CD4-positive, alpha-beta T cell (primary cell): ENCODE measurements at places on chromosomes 2 and 18. TPM values are rescaled to one million over a fixed set of nuclear protein-coding genes. Genes with fewer than 3 reads are reported as not detected.

Gene ACMSD
- total RNA-seq, result not detected

Gene ACTG2
- total RNA-seq, result not detected

Gene PLEK
- total RNA-seq, result 6.3 TPM

Gene TRABD2A
- total RNA-seq, result 166 TPM

Gene SLC9A4
- not detected for total RNA-seq

Gene FOXI3
- total RNA-seq, result not detected

Gene PRSS56
- not detected for total RNA-seq

Gene COBLL1
- 0.53 TPM for total RNA-seq

Gene KDM3A
- 207 TPM for total RNA-seq

- DNase-seq, result no peak
Observed at GRCh38 chr2:223075301-223076270, 23.6 kb downstream of the KCNE4 start.

- DNase-seq, result peak; percentile 56
Observed at GRCh38 chr2:57908736-57909161, 137.9 kb upstream of the VRK2 start.

DNA sequence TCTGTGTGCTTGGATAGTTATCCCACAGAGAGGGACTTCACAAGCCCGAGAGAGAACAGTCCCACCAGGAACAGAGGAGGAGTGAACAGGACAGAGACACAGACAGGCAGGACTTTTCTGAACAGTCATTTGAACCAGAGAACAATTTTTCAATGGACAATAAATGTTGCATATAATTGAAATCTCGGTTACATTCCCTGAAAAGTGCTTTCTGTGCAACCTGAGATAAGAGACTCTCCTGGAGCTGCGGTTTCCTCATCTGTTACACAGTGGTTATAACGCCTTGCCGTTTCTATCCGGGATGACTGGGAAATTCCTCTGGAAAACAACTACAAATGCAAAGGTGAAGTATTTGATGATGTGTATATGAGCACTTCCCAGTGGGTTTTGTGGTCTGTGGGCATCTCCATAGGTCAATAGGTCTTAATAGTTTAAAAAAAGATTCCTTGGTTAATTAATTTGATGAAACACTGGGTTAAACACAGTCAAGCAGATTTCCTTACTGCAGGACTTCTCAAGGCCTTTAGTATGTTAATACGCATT lies 87.2 kb upstream of the HPCAL1 start:
- DNase-seq, result no peak

DNA sequence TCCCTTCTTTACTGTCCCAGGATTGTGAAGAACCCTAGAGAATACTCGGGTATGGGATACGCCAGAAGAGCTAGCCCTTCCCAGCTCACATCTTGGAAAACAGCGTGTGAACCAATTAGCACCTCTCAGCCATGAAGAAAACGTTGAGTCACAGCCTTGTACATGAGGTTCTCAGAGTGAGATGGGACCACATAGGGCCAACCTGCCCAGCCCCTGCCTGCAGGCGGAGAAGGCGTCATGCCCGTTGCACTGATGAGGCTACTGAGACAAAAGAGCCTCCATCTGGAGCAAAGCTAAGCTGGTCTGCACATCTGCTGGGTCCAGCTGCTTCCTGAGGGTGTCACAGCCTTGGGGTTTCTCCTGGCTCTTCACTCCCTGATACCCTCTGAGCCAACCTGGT lies 92.2 kb downstream of the LBH start:
- DNase-seq, result no peak

DNA sequence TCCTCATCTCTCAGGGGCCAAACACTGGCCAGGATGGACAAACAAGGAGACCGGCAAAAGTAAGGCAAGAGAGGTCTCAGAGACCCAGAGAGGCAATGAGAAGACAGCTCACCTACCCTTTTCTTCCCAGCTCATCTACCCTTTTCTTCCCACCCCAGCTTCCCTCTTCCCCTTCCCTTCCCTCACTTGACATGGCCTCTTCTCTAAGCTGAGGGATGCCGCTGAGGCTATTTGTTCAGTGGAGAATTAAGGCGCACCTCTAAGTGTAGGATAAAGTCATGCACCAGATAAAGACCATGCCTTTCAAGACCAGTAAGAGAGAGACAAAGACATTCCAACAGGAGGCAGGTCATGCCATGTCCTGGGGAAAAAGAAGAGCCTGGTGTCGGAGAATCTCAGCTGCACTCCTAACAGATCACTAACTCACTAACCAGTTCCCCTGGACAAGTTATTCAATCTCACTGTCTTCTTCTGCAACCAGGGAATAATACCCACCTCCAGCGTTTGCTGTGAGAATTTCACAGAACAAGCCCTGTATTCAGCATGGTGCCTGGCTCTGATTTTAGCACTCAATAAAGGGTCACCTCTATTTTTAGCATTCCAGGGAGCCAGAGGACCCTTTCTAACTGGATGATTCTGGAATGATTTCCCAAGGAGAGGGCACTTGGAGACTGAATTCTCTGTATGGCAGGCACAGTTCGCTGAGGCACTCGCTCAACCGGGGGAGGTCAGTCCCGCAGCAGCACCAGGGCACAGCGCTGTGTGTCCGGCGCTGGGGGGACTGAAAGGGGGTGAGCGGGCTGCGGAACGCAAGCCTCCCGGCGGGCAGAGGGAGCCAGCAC lies 3.0 kb upstream of the FOSL2 start:
- no peak for DNase-seq

DNA sequence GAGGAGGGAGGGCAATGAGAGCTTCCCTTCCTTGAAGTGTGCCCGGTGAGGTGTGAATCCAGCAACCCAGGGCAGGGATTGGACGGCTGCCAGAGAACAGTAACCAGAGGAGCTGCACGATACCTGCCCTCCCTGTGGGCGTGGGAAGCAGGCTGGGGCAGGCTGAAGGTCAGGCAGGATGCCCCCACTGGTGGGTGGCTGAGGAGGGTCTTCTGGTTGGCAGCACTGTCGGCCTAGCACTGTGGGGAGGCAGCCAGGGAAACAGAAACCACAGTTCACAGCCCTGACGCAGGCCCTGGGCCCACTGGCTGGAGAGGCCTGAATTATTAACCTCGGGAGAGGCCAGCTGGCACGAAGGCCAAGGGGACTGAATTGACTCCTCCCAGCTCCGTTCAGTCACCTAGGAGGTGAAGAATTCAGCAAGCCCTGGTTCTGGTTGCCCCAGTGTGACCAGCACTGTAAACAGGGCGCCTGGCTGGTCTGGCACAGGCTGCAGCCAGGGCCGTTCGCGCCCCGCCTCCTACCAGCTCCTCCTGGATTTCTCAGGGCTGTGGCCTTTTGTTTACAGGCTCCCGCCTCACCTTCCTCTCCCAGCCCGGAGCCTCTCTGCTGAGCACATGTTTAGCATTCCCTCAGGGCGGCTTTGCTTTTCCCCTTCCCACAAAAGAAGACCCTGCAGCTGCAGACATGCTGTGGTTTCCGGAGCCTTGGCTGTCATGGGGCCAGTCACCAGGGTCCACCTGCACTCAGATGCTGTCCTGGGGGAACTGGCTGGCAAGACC lies 97.8 kb downstream of the B3GNT2 start:
- DNase-seq, result no peak

DNA sequence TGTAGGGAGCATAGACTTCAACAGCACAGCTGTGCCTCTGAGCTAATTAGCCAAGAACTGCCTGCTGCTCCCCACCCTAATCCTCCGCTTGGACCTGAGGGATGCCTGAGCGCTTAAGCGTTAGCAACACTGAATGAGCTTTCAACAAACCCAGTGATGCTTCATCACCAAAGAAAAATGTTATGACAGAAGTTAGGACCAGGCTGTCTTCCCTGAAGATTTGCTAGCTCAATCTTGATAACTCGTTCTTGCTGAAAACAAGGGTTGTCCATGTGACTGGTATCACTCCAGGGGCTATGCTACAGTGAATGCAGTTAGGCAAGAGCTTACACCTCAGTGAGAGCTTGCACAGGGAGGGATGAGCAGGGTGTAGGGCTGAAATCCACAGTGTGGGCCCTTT lies 190.7 kb upstream of the SIX2 start:
- DNase-seq, result no peak

GRCh38 chr2:197929008-197929885 lies 124.9 kb downstream of the PLCL1 start:
- no peak for DNase-seq

DNA sequence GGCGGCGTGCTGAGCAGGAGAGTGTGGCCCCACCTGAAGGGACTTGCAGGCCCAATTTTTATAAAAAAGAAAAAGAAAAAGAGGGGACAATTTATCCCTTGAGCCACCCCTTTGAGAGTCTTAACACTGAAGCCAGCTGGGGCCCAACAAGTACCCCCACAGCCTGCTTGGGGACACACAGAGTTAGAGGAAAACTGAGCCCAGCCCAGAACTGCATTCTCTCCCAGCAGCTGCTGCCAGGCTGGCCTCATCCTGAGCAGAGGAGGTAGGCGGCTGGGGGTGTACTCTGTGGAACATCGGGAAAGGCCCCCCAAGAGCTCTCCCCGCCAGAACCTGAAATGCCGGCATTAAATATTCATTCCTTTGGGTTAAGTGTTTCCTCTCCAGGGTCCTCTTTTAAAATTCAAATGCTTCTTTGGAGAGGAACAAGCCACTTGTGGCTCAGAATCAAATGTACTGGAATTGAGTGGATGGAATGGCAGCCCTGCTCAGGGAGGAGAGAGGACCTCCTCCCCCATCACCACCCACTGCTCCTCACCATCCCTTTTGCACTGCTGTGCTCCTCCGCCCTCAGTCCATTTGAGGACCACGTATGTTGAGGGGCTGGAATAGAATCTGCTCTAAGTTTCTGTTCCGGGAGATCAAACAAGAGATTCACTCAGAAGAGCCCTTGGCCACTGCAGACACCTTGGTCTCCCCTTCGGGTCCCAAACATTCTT lies 45.6 kb downstream of the C1QL2 start:
- DNase-seq, result no peak

- DNase-seq, result peak; percentile 26
Observed at GRCh38 chr2:219514196-219514761, at the start of gene ASIC4. TSS of gene ASIC4 (plus strand) at chr2:219514482. CDS start at chr2:219514725, 243 bp downstream.

DNA sequence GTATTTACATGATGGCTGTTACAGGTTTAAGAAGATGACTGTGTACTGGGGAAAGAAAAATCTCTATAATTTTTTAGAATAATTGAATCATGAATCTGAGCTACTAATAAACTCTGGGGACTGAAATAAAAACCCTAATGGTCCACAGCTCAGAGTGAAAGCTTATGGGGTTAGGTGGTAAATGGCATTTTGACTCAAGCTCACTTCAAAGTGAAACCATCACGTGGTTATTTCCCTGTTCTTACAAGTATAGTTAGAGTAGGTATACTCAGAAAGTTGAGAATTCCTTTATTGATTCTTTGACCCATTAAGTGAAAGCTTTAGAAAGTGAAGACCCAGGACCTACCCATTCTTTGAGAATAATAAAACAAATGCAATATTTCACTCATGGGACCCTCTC lies 626.2 kb upstream of the SETBP1 start:
- no peak for DNase-seq

GRCh38 chr18:48997985-48998831 lies 47.4 kb upstream of the SMAD7 start:
- no peak for DNase-seq

DNA sequence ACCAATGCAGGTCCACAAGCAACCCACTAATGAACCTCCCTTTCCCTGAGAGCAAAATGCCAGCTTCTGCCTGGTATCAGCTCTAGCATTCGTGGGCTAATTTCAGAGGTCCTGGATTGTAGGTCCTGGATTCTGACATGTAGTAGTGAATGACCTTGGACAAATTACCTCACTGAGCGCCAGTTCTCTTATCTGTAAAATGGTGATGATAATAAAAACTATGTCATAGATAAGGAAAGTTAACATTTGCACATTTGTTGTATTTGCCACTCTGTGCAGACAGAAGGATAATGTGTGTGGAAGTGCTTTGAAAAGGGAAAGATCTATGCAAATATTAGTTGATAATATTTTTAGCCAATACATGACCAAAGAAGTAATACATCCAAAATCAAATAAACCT lies 4.1 kb upstream of the TET3 start:
- DNase-seq, result no peak

DNA sequence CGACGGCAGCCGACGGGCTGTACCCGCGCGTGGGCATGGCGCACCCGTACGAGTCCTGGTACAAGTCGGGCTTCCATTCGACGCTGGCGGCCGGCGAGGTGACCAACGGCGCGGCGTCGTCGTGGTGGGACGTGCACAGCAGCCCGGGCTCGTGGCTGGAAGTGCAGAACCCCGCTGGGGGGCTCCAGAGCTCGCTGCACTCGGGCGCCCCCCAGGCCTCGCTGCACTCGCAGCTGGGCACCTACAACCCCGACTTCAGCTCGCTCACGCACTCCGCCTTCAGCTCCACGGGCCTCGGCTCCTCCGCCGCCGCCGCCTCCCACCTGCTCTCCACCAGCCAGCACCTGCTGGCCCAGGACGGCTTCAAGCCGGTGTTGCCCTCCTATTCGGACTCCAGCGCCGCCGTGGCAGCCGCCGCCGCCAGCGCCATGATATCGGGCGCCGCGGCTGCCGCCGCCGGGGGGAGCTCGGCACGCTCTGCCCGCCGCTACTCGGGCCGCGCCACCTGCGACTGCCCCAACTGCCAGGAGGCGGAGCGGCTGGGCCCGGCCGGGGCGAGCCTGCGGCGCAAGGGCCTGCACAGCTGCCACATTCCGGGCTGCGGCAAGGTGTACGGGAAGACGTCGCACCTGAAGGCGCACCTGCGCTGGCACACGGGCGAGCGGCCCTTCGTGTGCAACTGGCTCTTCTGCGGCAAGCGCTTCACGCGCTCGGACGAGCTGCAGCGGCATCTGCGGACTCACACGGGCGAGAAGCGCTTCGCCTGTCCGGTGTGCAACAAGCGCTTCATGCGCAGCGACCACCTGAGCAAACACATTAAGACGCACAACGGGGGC lies 2.0 kb downstream of the SP9 start:
- no peak for DNase-seq

DNA sequence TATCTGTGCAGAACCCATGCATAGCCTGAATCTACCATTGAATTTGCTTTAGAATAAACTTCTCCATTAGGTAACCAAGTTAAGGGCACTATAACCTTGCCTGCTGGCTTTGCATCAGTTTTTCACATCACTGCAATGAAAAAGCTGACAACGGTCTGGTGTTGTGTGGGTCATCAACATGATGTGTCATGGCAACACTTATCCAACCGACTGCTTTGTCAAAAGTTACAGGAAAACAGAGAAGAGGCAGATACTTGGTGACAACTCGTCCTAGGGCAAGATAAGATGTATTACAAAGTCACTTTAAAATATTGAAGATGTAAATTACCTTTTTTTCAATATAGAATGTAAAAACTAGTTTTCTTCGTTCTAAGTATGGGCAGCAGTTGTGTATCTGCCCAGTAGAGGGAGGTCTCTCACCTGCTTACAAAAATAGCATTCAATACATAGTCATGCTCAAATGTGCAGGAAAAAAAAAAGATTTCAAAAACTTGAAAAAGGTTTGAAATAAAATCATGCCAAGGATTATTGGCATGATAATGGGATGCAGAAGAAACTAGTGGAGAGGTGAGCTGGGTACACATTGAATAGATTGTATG lies 96.3 kb downstream of the EVA1A start:
- no peak for DNase-seq

- DNase-seq, result no peak
Observed at GRCh38 chr18:58983260-58984155, 118.8 kb downstream of the ZNF532 start.

- DNase-seq, result peak; percentile 23
Observed at GRCh38 chr2:172962082-172962481, 113.6 kb upstream of the MAP3K20 start.

GRCh38 chr2:142629193-142629592 lies 248.3 kb upstream of the KYNU start:
- no peak for DNase-seq

GRCh38 chr2:133418021-133418420 lies 150.2 kb downstream of the NCKAP5 start:
- DNase-seq, result no peak

GRCh38 chr18:77108001-77108692 lies 24.4 kb downstream of the MBP start:
- DNase-seq, result no peak

- peak; percentile 99 for DNase-seq
Observed at GRCh38 chr2:96148410-96149217, 3.4 kb upstream of the DUSP2 start.
